ENCODE measurements at places on chromosomes 5 and 9.
A peak's percentile ranks its signal among the peaks of the same experiment; 100 is the strongest.

GRCh38 chr9:26975728-26976707, 19.8 kb downstream of the IFT74 start:
- no peak for DNase-seq

DNA sequence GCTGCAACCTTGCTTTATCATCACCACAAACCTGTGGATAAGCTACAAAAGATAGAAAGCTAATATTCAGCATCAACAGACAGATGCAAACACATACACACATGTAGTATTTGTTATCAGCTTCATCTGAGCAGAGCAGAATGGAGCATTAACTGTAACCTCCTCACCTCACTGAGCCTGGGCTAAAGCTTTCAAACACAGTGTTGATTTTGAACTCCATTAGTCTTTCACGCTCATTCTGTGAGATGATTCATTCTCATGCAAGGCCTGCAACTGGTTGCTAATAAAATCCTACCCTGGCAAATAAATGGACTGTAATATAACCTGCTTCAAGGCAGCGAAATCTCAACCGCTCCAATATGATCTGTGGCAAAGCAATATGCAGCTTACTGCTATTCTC, 1360.6 kb upstream of the ACO1 start:
- no peak for DNase-seq

GRCh38 chr9:136291306-136292025, 12.4 kb downstream of the CCDC187 start:
- DNase-seq, result no peak

DNA sequence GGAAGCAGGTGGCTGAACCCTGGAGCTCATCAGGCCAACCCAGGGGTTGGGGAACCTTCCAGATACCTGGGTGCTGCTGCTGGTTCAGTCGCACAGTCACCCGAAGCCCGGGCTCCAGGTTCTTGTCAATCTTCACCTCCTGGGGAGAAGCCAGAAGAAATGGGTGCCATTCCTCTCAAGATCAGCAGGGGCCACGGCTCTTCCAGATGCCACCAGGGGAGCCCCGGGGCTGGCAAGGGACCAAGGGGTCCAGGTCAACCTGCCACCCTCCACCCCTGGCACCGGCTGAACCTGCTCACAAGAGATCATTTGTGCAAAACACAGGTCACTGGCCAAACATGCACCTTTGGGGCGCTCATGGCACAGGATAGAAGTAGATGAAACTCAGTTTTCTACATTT, 4.7 kb downstream of the SPOUT1 start:
- no peak for DNase-seq

GRCh38 chr9:117828466-117828865, 124.3 kb downstream of the TLR4 start:
- no peak for DNase-seq

- no peak for DNase-seq
Observed at GRCh38 chr9:29866556-29866955, 2293.3 kb upstream of the C9orf72 start.

GRCh38 chr5:141354900-141355469, at the start of gene PCDHGA4:
Gene PCDHGA4, plus strand, starts transcription at chr5:141355021. Its CDS starts 87 bp downstream, at chr5:141355108.
- DNase-seq, result no peak

DNA sequence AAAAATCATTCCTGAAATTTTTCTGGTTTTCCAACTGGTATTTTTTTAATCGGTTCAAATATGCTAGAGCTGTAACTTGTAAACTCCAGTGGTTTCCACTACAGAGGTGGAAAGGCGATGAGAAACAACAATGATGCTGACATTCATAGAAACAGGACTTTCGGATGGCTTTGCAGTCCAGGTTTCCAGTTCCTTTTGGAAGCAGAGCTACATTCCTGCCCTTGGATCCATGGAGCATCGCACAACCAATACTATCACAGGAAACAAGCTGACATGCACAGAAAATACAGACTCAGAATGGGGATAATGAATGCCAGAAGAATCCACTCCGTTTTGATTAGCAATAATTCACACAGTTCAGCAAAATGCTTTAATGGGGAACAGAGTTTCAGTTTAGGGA, 140.0 kb downstream of the EPB41L4A start:
- no peak for DNase-seq

DNA sequence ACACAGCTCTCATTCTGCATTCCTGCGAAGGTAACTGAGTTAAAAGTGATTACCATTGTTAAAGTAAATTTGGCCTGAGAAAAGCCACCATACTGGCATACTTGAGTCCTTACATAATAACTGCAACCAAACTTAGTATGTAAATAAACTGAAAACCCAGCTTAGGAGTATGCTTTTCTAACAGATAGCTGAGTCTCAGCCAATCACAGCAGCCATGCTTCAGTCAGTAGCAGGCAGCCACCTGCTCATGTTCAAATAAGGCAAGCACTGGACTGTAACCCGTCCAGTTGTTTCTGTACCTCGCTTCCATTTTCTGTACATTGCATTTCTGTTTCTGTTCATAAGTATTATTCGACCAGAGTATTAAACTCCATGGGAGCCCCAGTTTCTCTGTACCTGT, 58.6 kb downstream of the GCNT4 start:
- DNase-seq, result no peak

GRCh38 chr9:71812385-71812784, 44.1 kb upstream of the CEMIP2 start:
- DNase-seq, result no peak

- DNase-seq, result no peak
Observed at GRCh38 chr9:19624519-19624918, 164.3 kb downstream of the SLC24A2 start.

DNA sequence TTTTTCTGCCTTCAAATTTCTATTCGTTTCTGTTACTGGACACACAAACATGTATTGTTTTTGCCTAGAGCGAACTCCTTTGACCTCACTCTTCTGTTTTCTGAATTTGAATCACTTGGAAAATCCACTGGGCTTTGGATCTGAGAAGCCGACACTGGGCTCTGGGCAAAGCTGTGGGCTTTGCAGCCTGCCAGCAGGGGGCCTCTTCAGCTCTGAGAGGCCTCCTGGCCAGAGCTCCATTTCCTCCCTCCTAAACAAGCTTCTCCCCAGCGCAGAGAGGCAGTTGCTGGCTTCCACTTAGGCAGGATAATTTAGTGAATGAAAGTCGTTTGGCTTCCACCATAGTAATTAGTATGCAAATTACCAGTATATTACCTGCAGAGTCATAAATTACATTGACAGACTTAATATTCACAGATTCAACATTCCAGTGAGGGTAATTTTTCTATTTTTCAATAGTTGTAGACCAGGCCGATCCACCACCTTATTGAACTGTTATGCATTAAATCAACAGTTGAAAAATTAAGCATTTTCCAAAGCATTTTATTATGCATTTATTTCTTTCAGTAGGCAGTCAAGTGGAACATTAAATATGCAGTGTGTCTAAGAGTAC, 104.0 kb upstream of the ZNF366 start:
- DNase-seq, result peak; percentile 14

- DNase-seq, result no peak
Observed at GRCh38 chr9:95513711-95514110, 3.1 kb downstream of the PTCH1 start.

DNA sequence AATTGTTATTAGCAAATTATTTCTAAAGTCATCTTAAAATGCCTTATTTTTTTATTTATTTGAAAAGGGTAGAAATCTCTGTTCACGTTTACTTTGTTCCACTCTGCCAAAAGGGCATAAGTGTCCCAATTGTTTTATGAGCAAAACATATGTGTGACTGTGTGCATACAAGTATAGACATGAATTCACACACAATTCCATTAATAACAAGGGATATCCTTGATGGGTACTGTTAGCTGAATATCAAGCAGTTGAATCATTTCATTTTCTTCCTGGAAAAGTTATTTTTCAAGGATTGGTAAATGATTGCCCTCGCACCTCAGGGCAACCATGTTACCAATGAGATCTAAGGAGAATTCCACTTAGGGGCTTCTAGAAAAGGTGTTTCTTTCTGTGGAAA, 92.1 kb upstream of the TAF11L2 start:
- no peak for DNase-seq

- DNase-seq, result no peak
Observed at GRCh38 chr9:134181648-134182034, 17.3 kb upstream of the RNU6ATAC start.

- peak; percentile 49 for DNase-seq
Observed at GRCh38 chr5:16552666-16553343, 64.0 kb downstream of the RETREG1 start.

GRCh38 chr5:144009116-144009515, 161.3 kb downstream of the YIPF5 start:
- DNase-seq, result no peak

- no peak for DNase-seq
Observed at GRCh38 chr9:69961843-69962242, 81.8 kb upstream of the MAMDC2 start.

- no peak for DNase-seq
Observed at GRCh38 chr5:43581398-43581797, 21.6 kb upstream of the NNT start.

DNA sequence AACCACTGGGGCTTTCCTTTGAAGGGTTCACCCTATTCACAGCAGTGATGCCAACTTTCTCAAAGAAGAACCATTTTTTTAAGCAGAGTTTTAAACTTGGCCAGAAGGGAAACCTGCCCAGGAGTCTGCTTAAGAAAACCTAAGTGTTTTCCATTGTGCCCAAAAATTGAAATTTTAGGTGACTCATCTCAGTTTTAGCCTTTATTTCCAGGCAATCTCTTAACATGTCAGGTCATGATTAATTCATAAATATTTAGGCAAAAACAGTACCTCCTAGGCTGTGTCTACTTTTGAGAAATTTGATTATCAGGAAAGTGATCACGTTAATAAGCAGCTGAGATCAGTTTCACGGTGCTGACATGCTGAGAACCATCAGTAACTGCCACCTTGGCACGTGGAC, 61.9 kb downstream of the TLE1 start:
- no peak for DNase-seq

GRCh38 chr9:90613502-90613901, 29.1 kb downstream of the DIRAS2 start:
- DNase-seq, result no peak

GRCh38 chr9:93094658-93095204, 1.3 kb upstream of the CARD19 start:
- DNase-seq, result no peak

- no peak for DNase-seq
Observed at GRCh38 chr9:98974554-98974953, 30.8 kb downstream of the COL15A1 start.

DNA sequence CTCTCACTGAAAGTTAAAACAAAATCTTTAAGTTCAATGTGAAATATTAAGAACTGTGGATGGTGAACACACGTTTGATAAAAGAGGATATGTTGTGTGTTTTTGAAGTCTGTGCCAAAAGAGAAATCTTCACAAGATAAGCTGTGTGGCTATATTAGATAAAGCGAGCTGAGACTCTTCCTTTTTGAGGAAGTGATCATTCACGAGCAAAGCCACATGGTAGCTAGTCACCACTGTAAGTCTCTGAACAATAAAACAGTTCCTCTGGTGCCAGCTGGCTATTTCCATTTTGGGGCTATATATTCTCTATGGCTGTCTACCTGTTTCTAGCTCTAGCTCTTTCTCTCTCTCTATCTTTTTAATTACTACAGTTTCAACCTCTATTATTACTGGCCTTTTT, 1849.2 kb upstream of the C9orf72 start:
- no peak for DNase-seq

GRCh38 chr5:67249590-67249895, 52.9 kb upstream of the CD180 start:
- DNase-seq, result no peak

- DNase-seq, result no peak
Observed at GRCh38 chr9:16192403-16193017, 639.7 kb downstream of the CCDC171 start.

GRCh38 chr9:88536023-88536324, 996 bp downstream of the NXNL2 start:
- DNase-seq, result no peak

DNA sequence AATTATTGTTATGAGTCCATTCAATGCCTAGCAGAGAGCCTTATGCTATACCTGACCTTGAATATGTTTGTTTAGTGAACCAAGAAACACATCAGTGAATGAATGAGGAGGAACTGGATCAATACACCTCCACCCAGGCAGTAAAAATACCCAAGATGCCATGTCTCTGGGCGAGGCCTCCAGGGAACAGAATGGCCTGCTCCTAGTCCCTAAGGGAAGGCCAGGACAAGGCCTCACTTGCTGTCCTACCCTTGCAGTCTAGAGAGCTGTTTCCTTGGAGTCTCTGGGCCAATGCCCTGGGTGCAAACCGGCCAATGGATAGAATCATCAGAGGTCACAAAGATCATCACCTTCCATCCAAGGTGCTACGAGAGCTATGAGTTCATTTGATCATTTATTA, 26.1 kb downstream of the TNIP1 start:
- no peak for DNase-seq

- DNase-seq, result no peak
Observed at GRCh38 chr5:1058988-1059883, 50.6 kb downstream of the NKD2 start.

DNA sequence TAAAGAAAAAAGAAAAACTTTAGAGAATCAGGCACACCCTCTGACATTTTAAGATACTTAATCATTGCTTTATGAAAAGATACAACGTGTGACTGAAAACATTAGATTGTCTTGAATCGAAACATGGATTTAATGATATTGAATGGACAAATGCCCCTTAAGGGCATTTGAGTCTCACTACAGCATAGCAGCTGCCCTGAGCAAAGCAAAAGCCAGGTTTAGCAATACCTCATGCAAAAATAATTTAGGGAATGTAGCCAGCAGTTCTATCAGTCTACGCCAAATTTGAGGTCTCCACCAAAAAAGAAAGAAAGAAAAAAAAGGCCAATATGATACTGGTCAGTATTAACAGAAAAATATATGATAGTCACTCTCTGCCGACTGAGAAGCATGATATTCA, 56.6 kb upstream of the LMNB1 start:
- no peak for DNase-seq

DNA sequence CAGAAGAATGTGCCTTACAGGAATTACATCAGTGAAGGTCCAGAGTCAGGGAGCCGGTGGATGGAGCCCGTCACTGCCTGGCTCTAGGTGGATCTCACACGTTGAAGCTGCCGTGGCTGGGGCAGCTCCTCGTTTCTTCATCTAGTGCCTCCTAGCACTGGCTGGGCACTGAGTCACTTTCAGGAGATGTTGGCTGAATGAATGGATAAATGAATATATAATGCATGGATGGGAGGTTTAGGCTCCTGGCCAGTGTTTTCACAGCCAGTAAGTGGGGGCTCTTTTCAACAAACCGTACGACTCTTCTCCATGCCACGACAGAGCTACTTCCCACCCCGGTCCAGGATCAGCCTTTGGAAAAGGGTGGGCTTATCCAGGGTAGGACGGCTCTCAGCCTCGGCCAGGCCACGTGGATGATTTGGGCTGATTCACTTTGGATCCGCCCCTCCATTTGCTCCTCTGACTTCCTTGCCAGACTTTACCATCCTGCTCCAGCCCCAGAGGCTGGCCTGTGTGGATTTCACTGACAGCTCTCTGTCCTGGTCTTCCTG, 1.3 kb upstream of the SH3PXD2B start:
- DNase-seq, result no peak

GRCh38 chr5:132947671-132948070, 15.8 kb downstream of the AFF4 start:
- DNase-seq, result no peak

GRCh38 chr9:125085703-125086477, 57.4 kb downstream of the SCAI start:
- DNase-seq, result no peak

Data from activated CD4-positive, alpha-beta T cell treated with anti-CD3 and anti-CD28 coated beads for 24 hours (primary cell).